ENCODE measurements at places on chromosomes 11 and 22.
A peak's percentile ranks its signal among the peaks of the same experiment; 100 is the strongest.

DNA sequence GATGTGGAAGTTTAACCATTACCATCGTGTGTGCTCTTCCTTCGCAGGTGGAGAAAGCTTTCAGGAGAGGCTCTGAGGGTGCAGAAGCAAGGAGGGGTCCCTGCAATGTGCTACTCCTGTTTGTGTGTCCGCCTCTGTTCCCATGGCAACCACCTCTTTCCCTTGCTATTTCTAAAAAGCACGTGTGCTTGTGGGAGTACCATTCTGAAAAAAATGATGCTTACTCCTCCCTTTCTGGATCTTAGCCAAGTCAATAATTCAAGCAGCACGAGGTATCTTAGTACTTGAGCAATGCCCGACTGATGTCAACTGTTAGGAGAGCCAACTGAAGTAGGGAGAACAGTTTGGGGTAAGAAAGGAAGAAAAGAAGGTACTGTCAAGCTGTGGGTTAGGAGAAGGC, 628.7 kb downstream of the NTM start:
- DNase-seq, result no peak

GRCh38 chr11:26329206-26329605, 2.7 kb upstream of the ANO3 start:
- no peak for DNase-seq

DNA sequence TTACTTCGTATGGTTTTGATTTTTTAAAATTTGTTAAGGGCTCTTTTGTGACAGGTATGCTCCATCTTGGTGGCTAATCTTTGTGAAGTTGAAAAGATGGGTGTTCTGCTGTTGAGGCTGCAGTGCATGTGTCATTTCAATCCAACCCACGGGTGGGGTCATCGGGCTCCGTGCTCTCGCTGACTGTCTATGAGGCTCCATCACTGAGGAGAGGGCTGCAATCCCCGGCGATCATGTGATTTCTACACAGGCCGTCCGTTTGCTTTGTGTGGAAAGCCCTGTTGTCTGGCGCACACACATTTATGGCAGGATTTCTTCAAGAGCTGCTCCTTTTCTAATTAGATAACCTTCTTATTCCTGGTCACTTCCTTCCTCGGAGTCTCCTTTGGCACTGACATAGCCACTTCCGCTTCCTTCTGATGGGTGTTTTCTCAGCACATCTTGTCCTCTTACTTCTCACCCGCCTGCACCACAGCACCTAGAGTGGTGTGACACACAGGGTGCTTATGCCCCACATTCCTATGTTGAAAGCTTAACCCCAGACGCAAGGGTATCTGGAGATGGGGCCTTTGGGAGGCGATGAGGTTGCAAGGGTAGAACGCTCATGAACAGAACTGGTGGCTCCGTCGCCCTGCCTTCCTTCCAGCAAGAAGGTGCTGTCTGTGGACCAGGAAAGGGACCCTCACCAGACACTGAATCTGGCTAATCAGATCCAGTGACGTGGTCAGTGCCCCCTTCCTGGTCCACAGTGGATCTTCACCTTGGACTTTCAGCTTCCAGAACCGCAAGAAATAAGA, 9.4 kb downstream of the MOB2 start:
- DNase-seq, result no peak

GRCh38 chr11:11476499-11476898, 123.4 kb upstream of the CSNK2A3 start:
- no peak for DNase-seq

- DNase-seq, result peak; percentile 43
These were observed 7.1 kb downstream of the MS4A6E start for GRCh38 chr11:60334005-60334620.

GRCh38 chr11:94871491-94872185, 101.7 kb downstream of the CWC15 start:
- DNase-seq, result no peak

GRCh38 chr11:59078435-59078834, 7.7 kb upstream of the GLYATL1B start:
- no peak for DNase-seq

- no peak for DNase-seq
These were observed 47.5 kb downstream of the NOX4 start for GRCh38 chr11:89443361-89444322.

All from stimulated activated CD8-positive, alpha-beta memory T cell treated with anti-CD3 and anti-CD28 coated beads, Interleukin-15, amount 100 ng/mL, for 48 hours (primary cell).